ENCODE measurements at places on chromosomes 4 and X. TPM values are rescaled to one million over a fixed set of nuclear protein-coding genes. Genes with fewer than 3 reads are reported as not detected.

DNA sequence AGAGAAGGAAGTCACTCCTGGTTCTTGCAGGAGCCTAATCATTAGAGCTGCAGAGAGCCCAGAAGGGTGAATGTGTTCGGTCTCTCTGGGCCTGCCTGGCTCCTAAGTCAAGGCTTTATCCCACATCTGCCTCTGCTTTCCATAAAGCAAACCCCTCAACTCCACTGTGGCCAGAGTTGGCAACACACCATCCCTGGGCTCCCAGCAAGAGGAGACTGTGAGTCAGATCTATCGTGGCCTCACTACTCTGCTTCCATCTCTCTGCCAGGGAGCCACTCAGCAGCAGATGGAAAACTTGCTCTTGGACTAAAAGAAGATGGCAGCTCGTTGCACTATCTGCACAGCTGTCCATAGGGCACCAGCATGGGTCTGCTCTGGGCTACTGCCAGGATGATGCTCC lies 348.2 kb downstream of the FBXW7 start:
- no peaks in the 10 kb centered on the region for H3K36me3 ChIP-seq
- no peak overlapping the region for H3K27ac ChIP-seq
- peaks cover 6% of the 10 kb centered on the region for H3K4me1 ChIP-seq
- H3K27me3 ChIP-seq: no peaks in the 10 kb centered on the region
- no peak for DNase-seq

- H3K4me1 ChIP-seq: peaks cover 6% of the 10 kb centered on the region
- no peak for DNase-seq
- H3K36me3 ChIP-seq: no peaks in the 10 kb centered on the region
- peaks cover 23% of the 10 kb centered on the region for H3K27me3 ChIP-seq
- H3K4me3 ChIP-seq: no peak overlapping the region
- no peak overlapping the region for H3K27ac ChIP-seq
Measured at GRCh38 chr4:786861-787300, 39.0 kb downstream of the CPLX1 start.

GRCh38 chr4:162841753-162842152 lies 324.9 kb downstream of the NAF1 start:
- no peak overlapping the region for H3K27ac ChIP-seq
- no peaks in the 10 kb centered on the region for H3K27me3 ChIP-seq
- H3K36me3 ChIP-seq: no peaks in the 10 kb centered on the region

GRCh38 chrX:10892621-10893225 lies 218.4 kb upstream of the HCCS start:
- no peaks in the 10 kb centered on the region for H3K36me3 ChIP-seq
- no peak for DNase-seq
- H3K4me3 ChIP-seq: no peak overlapping the region
- H3K27me3 ChIP-seq: no peaks in the 10 kb centered on the region

DNA sequence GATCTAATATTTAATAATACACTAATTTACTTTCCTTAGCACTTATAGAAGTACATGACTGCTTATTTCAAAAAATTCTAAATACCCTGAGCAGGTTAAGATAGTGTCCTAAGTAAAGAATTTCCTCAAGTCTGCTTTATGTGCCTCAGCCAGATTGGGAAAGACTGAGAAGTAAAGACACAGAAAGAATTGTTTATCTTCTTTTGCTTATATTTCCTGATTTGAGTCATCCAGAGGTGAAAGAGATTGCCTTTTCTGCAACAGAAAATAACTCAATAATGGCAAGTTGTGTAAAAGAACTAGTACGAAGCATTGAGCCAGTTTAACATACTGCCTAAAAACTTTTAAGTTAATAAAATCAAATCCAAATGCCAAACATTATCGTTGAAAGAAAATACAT lies 45.0 kb downstream of the NAF1 start:
- H3K27ac ChIP-seq: no peak overlapping the region
- H3K27me3 ChIP-seq: no peaks in the 10 kb centered on the region
- H3K36me3 ChIP-seq: no peaks in the 10 kb centered on the region
- H3K4me1 ChIP-seq: no peaks in the 10 kb centered on the region

GRCh38 chrX:84320614-84321013 lies 132.6 kb upstream of the RPS6KA6 start:
- H3K27ac ChIP-seq: no peak overlapping the region
- H3K27me3 ChIP-seq: no peaks in the 10 kb centered on the region
- no peaks in the 10 kb centered on the region for H3K36me3 ChIP-seq
- DNase-seq: no peak

GRCh38 chrX:49878128-49878833 lies 1.0 kb upstream of the USP27X start:
- no peaks in the 10 kb centered on the region for H3K36me3 ChIP-seq
- H3K27me3 ChIP-seq: no peaks in the 10 kb centered on the region
- DNase-seq: no peak
- H3K27ac ChIP-seq: no peak overlapping the region
- peak overlapping the region; percentile 51 for H3K4me3 ChIP-seq

DNA sequence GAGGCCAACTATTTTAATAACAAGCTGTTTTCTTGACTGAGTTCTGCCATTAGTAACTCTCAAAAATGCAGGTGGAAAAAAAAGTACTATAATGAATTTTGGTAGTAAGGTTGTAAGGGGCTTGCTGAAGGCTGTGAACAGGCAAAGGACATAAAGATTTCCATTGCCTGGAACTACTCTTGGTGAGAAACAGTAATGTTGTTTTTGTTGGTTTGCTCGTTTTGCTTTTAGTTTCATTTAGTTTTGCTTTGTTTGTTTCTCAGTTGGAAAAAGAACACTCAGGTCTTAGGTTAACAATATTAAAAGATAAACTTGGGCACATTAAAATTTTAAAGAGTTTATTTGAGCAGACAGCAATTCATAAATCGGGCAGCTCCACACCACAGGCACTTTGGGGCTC lies 824.5 kb upstream of the HTR2C start:
- no peaks in the 10 kb centered on the region for H3K4me1 ChIP-seq
- no peak for DNase-seq
- H3K36me3 ChIP-seq: no peaks in the 10 kb centered on the region
- H3K27ac ChIP-seq: no peak overlapping the region

GRCh38 chrX:12383196-12383595 lies 244.9 kb downstream of the FRMPD4 start:
- no peaks in the 10 kb centered on the region for H3K27me3 ChIP-seq
- H3K36me3 ChIP-seq: no peaks in the 10 kb centered on the region
- no peak overlapping the region for H3K27ac ChIP-seq
- no peaks in the 10 kb centered on the region for H3K4me1 ChIP-seq
- no peak for DNase-seq

- no peak overlapping the region for H3K4me3 ChIP-seq
- H3K27me3 ChIP-seq: no peaks in the 10 kb centered on the region
- H3K36me3 ChIP-seq: no peaks in the 10 kb centered on the region
- no peaks in the 10 kb centered on the region for H3K4me1 ChIP-seq
- no peak overlapping the region for H3K27ac ChIP-seq
Measured at GRCh38 chr4:156942991-156943390, 28.6 kb downstream of the PDGFC start.

GRCh38 chrX:152632445-152633097 lies 5.1 kb upstream of the GABRQ start:
- H3K36me3 ChIP-seq: no peaks in the 10 kb centered on the region
- no peak overlapping the region for H3K27ac ChIP-seq
- H3K4me1 ChIP-seq: no peaks in the 10 kb centered on the region
- DNase-seq: peak; percentile 1
- H3K27me3 ChIP-seq: no peaks in the 10 kb centered on the region

DNA sequence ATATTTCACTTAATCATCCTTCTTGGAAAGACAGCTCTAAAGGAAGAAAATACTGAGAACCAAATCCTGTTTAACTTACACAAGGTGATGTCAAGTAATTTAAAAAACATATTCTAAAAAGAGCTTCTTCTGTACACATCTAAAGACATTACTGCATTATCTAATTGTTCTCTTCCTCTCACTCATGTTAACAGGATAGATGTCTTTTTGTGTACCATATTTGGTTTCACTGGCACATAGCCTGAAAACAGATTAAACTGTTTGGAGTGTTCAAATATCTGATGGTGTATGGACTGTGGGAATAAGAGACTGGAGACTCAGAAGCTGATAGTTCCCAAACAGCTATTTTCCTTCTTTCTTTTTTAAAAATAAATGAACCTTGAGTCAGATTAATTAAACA lies 213.3 kb upstream of the MAB21L2 start:
- H3K4me3 ChIP-seq: no peak overlapping the region
- no peak overlapping the region for H3K27ac ChIP-seq
- no peaks in the 10 kb centered on the region for H3K4me1 ChIP-seq

GRCh38 chr4:106852426-106852825 lies 183.7 kb downstream of the DKK2 start:
- no peaks in the 10 kb centered on the region for H3K4me1 ChIP-seq
- DNase-seq: no peak
- no peak overlapping the region for H3K4me3 ChIP-seq
- H3K36me3 ChIP-seq: no peaks in the 10 kb centered on the region
- H3K27ac ChIP-seq: no peak overlapping the region
- no peaks in the 10 kb centered on the region for H3K27me3 ChIP-seq

GRCh38 chr4:41050116-41050515 lies 164.2 kb downstream of the APBB2 start:
- DNase-seq: no peak
- no peaks in the 10 kb centered on the region for H3K4me1 ChIP-seq
- H3K36me3 ChIP-seq: no peaks in the 10 kb centered on the region
- H3K4me3 ChIP-seq: no peak overlapping the region
- H3K27ac ChIP-seq: no peak overlapping the region

DNA sequence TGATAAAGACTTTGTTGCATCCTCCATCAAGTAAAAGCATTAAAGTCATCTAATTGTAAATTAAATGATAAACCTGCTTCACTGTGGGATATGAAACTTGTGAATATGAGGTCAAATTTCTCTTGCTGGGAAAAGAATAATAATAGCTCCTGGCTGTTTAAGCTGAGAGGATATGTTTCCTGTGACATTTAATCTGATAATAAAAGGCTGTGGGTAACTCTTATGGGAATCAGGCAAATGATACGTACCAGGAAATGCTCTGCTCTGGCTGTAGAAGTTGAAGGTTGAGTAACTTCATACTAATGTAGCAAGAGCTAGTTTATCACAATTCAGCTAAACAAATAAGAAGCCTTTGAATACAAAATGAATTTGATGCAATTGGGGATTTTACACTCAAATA lies 574.6 kb downstream of the RAPGEF2 start:
- no peak for DNase-seq
- no peak overlapping the region for H3K4me3 ChIP-seq
- no peaks in the 10 kb centered on the region for H3K27me3 ChIP-seq
- H3K4me1 ChIP-seq: no peaks in the 10 kb centered on the region
- no peaks in the 10 kb centered on the region for H3K36me3 ChIP-seq

DNA sequence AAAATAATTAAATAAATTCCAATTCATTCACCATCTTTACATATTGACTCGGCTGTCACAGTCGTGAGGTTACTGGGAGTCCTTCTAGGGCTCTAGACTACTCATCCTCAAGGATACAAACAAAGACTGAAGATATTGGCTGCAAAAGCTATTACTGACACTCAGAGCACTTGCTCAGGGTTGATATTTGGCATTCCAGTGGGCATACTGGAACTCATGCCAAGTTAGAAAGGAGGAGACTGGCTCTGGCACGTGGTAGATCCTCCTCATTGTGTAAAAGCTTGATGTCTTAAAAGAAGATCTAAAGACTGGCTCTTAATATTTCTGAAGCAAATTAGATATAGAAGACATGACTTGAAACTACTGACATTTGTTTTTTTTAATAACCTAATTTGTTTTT lies 172.7 kb downstream of the GPM6A start:
- H3K4me3 ChIP-seq: no peak overlapping the region
- H3K27ac ChIP-seq: no peak overlapping the region
- no peaks in the 10 kb centered on the region for H3K4me1 ChIP-seq
- H3K36me3 ChIP-seq: no peaks in the 10 kb centered on the region

MXRA5 gene
- polyA plus RNA-seq: not detected

SRPX gene
- 0.18 TPM for polyA plus RNA-seq

ZNF280C gene
- 2.2 TPM for polyA plus RNA-seq

ZNF330 gene
- polyA plus RNA-seq: 27.9 TPM

AWAT1 gene
- not detected for polyA plus RNA-seq

FOXR2 gene
- not detected for polyA plus RNA-seq

RAB9B gene
- 0.22 TPM for polyA plus RNA-seq

SPANXA1 gene
- not detected for polyA plus RNA-seq
